NCI-H460 (cell line): ENCODE measurements at places on chromosomes 7 and 10. TPM values are rescaled to one million over a fixed set of nuclear protein-coding genes. Genes with fewer than 3 reads are reported as not detected.
A peak's percentile ranks its signal among the peaks of the same experiment; 100 is the strongest.

- DNase-seq, result no peak
Measured at GRCh38 chr10:129755621-129756020, 208.5 kb downstream of the EBF3 start.

DNA sequence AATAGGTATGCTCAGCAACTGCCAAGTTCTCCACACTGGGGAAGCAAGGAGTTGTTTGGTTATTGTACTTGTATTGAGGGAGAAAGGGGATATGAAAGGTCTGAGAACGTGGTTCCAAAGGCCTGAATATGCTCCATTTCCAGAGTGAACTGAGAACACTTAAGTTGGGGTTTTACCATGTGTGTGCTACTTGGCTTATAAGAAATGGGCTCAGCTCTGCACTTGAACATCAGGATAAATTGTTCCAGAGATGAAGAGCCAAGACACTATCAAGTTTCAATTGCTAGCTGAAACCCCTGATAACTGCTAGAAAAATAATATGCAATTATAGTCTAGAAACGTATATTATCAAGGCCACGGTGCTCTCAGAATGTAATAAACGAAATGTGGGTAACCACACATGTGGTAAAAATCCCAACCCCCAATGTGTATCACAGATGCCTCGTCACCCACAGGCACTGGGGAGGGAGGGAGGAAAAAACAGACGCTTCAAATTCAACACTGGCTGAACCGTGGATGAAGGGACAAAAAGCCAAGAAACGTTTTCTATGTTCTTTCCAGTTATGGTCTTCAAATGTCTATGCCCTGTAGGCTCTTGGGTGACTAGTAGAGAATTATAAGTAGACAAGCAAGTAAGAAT lies 16.3 kb downstream of the ELMO1 start:
- DNase-seq, result no peak

- DNase-seq, result peak; percentile 53
Measured at GRCh38 chr10:77983384-77984341, 45.7 kb downstream of the POLR3A start.

Gene ZPBP
- total RNA-seq, result not detected in 2 replicates

Gene RGS10
- total RNA-seq, result 39.1 and 43.6 TPM in 2 replicates

Gene OR2A42
- total RNA-seq, result not detected in 2 replicates

DNA sequence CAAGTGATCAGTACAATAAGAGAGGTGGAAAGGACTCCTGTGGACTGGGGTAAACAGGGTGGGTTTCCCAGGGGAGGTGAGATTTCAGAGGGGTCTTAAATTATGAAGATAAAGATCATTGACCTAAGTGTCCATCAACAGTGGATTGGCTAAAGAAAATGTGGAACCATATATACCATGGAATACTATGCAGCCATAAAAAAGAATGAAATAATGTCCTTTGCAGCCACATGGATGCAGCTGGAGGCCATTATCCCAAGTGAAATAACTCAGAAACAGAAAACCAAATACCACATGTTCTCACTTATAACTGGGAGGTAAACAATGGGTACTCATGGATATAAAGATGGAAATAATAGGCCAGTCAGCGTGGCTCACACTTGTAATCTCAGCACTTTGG lies 28.9 kb upstream of the CUX1 start:
- no peak for DNase-seq

DNA sequence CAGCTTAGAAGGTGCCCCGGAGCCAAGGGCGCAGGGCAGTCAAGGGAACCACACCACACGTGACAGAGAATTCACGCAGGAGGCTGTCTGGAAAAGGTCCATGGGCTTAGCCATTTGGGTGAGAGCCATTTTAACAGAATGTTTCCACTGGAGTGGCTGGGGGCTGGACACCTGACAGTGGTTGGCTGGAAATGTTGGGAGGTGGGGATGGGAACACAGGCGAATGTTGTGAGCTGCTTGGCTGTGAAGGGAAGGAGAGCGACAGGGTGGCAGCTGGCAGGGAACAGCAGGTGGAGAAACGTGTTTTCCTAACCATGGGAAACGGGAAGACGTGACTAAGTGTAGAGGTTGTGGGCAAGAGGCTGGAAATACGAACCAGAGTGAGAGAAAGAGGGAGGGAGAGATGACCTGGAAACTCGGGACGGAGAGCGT lies 100.5 kb upstream of the ZNF32 start:
- no peak for DNase-seq

- no peak for DNase-seq
Measured at GRCh38 chr7:23026164-23026563, 12.2 kb upstream of the HYCC1 start.
